A549 (cell line): ENCODE measurements at places on chromosomes 16 and 17.

GRCh38 chr17:17515934-17516930 is 20.0 kb upstream of the RASD1 start:
- DNase-seq, result no peak

- DNase-seq, result no peak
These were observed 24.1 kb downstream of the HEATR9 start for GRCh38 chr17:35844547-35844946.

- DNase-seq, result peak; percentile 9
These were observed 26.0 kb downstream of the KCNJ16 start for GRCh38 chr17:70100983-70101382.

DNA sequence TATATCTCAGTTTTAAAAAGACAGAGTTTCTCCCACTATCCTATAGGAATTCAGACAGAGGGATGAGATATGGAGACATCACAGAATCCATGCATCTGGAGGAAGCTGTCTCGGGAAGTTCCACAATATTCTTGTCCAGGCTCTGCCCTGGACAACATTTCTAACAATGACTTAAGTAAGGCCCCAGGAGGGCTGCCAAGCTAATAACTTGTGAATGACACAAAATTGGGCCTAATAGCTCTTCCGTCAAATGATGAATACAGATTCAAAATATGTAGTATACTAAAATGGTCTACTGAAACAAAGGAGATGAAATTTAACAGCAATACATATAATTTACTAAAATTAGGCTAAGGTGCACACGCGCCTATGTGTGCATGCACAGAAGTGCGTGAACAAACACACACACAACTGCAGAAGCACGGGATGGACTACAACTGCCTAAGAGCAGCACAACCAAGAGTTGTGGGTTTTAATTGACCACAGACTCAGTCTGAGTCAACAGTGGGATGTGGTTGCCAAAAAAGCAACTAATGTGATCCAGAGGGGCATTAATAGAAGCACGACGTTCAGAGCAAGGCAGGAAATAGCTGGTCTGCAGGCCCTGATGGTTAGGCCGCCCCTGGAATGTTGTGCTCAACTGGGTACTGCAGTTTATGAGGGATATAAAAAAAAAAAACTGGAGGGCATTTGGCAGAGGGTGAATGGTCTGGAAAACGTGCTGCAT is 26.3 kb upstream of the HS3ST2 start:
- no peak for DNase-seq

DNA sequence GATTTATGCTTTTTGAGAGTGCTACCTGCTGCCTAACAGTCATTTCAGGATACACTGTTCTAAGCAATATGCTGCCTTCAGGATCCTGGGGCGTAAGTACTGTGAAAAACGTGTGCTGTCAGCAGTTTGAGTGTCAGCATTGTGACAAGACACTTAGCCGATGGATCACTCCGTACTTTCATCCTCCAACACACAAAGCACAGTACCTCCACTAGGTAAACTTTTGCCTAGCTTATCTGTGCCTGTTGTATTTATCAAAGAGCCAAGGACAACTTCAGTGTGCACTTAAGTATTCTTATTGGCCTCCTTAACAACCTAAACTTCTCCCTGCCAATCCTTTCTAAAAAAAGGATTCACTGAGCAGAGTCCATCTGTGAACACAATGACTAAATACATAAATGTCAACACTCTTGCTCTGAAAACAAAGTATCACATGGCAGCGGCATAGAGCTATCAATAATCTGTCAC is 33.8 kb upstream of the PHLPP2 start:
- DNase-seq, result no peak

- no peak for DNase-seq
These were observed 6.4 kb upstream of the CRK start for GRCh38 chr17:1462164-1463112.

DNA sequence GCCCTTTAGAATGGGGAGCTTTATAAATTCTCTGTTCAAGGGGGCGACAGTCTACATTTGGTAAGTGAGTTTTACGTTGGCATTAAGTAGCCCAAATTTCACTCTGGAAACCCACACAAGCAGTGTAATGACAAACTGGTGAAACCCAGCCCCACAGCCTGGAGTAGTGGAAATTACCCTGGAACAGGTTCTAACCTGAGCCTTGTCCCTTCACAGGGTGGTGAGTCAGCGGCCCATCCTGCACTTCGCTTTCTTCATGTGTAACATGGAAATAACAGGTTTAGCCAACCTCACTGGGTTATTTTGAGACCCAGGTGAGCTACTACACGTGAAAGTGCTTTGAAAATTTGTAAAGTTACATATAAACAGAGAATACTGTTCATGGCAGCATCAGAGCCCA is 3.5 kb upstream of the TLCD3A start:
- no peak for DNase-seq

DNA sequence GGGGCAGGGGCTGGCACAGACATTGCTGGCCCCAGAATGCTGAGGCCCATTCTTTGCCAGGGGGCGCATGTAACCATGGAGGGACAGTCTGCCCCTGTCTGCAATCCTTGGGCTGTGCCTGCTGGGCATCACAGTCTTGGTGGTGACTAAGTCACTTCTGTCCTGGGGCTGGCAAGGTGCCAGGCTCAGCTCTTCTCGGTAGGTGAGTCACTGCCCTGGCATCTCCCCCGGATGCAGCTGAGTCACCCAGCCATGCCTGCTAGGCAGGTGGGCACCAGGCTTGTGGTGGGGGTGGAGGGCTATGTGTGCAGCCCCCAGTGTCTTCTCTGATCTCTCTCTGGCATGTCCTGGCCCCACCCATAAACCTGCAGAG is 5.6 kb downstream of the RARA start:
- DNase-seq, result peak; percentile 98

GRCh38 chr17:7997186-7997585 is 5.2 kb upstream of the GUCY2D start:
- peak; percentile 68 for DNase-seq

DNA sequence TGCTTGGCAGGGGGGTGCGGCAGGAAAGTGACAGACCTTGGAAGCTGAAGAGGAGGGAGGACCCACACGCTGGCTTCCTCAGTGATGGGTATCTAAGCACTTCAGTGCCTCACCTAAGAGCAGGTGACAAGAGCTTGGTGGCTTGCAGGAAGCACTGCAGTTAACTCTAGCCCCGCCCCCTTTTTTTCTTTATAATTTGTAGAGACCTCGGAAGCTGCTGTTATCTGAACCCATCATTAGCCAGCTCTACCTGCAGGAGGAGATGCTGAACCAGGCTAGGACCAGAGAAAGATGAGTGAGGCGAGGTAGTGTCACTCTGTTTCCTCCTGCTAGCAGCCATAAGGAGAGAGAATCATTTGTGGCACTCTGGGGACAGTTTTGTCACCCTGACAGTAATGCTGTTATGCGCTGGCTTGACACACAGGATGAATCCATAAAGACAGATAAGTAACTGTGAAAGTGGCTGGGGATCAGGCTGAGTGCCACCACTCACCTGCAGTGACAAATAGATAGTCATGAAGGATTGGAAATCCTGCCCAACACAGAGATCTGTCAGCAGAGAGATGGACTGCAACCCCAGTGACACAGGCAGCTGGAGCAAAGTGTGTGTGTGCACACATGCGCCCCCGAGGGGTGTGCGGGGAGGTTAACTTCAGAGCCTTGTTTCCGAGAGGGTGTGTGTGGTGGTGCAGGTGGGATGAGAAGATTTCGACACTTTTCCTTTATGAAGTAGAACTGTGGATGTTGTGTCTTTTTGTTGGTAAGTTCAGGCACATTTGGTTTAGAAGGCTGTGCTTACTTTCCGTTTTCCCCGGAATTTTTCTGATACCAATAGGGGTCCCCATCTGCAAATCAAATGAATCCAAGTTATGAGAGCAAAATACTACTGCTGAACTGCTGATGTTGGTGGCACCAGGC is 224.0 kb downstream of the IRX3 start:
- DNase-seq, result no peak

- DNase-seq, result no peak
These were observed 499.0 kb downstream of the MAF start for GRCh38 chr16:79101491-79101890.

DNA sequence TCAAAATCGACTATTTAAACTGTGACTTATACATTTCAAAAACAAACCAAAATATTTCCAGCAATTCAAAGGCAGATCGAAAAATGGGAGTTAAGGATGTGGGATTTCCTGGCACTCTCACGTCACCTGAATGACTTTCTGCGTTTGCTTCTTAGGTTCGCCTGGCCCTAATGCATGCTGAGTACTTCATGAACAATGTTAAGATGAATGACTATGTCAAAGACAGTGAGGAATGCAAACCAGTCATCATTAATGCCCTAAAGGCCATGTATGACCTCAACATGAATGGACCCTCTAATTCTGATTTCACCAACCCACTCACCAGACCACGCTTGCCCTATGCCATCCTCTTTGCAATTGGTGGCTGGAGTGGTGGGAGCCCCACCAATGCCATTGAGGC is 7.3 kb downstream of the KLHL10 start:
- no peak for DNase-seq

DNA sequence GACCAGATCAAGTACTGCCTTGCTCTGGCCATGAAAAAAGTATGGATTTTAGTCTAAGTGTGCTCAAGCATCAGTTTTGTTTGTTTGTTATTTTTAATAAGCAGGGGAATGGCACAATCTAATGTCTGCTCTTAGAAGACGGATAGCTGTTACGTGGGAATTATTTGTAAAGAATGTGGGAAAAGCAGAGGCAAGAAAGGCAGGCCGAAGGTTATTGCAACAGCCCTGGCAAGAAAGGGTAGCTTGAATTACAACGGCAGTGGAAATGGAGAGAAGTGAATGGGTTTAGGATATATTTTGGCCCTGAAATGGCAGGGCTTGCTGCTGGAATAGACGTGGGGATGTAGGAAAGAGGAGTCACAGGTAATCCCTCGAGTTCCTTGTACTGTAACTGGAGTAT is 987 bp upstream of the HASPIN start:
- no peak for DNase-seq

- DNase-seq, result peak; percentile 83
These were observed 20.7 kb upstream of the ADCY7 start for GRCh38 chr16:50245417-50246298.
